RPMI7951 (cell line): ENCODE measurements at places on chromosomes 1 and 21. TPM values are rescaled to one million over a fixed set of nuclear protein-coding genes. Genes with fewer than 3 reads are reported as not detected.

Gene S100A1
- total RNA-seq = 4.7 and 5.1 TPM in 2 replicates

- no peak for DNase-seq
Measured at GRCh38 chr1:225578251-225578977, 74.5 kb downstream of the ENAH start.

- DNase-seq = no peak
Measured at GRCh38 chr21:23574932-23575331, 2032.3 kb downstream of the MRPL39 start.

DNA sequence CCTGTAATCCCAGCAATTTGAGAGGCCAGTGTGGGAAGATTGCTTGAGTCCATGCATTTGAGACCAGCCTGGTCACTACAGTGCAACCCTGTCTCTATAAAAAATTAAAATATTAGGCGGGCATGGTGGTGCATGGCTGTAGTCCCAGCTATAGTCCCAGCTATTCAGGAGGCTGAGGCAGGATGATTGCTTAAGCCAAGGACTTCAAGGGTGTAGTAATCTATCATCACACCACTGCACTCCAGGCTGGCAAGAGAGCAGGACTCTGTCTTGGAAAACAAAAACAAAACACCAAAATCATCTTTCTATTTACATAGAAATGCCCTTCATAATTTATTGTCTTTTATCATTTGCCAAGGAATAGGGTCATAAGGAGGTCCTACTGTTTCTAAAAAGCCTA, 1274.1 kb upstream of the NCAM2 start:
- no peak for DNase-seq

GRCh38 chr1:218447010-218447689, 102.0 kb downstream of the TGFB2 start:
- DNase-seq = no peak

DNA sequence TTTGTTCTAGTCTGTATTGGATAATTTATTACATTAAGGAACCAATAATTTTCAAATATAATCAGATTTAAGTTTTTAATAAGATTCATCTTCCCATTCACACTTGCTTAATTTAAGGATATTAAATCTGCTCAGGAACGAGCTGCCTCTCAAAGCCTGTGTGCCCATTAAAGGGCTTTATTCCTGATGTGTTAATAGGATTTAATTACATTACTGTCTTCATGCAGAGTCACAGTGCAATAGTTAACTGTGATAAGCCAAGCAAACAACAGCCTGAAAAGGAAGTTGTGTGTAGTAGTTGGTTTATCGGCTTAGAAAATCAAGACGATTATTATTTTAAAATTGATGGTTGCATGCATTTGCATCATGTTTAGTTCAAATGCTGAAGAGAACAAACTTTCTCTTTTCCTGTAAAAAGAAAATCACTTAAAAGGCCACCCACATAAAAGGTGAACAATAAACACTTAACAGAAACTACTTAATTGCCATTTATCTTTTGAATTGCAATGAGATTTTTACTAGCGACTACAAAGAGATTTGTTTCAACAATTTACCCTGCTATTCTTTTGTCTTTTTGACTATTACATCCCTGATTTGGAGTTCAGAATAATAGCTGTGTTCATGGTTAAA, 174.6 kb downstream of the RWDD3 start:
- no peak for DNase-seq

Gene PKP1
- under 0.01 TPM in 1 of 2 replicates, not detected in the other for total RNA-seq

Gene EFCAB7
- total RNA-seq = 13.4 and 16.1 TPM in 2 replicates

DNA sequence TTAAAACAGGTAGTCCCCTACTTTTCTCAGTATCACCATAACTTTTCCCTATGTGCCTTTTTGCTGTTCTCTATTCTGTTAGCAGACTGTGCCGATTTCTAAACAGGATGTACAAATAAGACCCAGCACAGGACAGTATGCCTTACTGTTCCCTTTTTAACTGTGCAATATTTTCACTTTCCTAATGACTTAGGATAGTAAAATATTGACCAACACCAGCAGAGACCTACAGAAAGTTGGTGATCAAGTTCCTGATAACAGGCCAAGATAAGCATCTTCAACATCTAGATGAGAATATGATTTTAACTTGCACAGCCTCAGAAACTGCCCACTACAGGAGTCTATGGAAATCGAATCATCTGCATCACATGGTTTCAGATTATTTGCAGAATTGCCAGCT, 42.0 kb downstream of the ADSS2 start:
- DNase-seq = no peak

GRCh38 chr1:42335809-42336518, 929 bp upstream of the FOXJ3 start:
- DNase-seq = peak; percentile 36

- no peak for DNase-seq
Measured at GRCh38 chr21:45552696-45553391, 10.6 kb upstream of the SLC19A1 start.

- no peak for DNase-seq
Measured at GRCh38 chr1:5660141-5660935, 331.9 kb downstream of the NPHP4 start.

DNA sequence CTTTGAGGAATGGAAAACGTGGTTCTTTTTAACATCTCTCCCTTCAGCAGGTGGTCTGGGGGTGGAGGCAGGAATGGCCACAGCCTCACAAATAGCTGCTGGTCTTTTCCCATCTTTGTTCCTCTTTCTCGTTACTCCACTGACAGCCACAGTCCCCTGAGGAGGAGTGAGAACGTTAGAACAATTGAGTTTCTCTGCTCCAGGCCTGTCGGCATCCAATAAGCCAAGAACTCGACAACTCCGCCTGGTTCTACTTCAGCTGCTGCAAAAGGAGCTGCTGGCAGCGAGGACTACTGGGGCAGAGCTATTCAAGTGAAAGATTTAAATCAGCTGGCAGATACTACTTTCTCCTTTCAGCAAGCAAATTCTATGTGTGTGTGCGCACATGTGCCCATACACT, 169.5 kb upstream of the GALNT2 start:
- no peak for DNase-seq

- no peak for DNase-seq
Measured at GRCh38 chr1:118688891-118689290, 299.3 kb downstream of the TBX15 start.

- peak; percentile 66 for DNase-seq
Measured at GRCh38 chr21:27802816-27803475, 836.1 kb upstream of the ADAMTS5 start.

DNA sequence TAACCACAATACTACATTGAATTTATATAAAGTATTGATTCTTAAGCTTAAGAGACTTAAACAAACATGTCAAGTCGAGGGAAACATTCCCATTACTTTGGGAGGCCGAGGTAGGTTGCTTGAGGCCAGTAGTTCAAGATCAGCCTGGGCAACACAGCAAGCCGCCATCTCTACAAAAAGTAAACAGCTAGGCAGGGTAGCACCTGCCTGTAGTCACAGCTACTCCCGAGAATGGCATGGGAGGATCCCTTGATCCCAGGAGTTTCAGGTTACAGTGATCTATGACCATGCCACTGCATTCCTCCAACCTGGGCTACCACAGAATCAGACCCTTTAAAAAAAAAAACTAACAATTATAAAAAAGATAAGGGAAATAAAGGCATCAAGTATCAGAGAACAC, 50.4 kb downstream of the EIF4G3 start:
- DNase-seq = no peak

DNA sequence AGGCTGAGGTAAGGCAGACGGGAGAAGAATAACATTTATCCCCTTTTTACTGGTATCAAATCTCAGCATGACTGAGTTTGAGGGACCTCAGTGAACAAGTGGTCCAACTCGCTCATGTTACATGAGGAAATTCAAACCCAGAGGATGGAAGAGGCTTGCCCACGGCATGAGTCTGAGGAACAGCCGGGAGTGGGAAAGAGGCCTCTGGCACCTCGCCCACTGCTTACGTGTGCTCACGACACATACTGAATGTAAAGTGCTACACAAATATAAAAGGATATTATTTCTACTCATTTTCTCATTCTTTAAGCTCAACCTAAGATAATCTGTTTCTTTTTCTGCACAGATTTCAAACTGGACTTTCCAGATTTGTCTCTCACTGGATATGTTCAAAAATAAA, 14.7 kb downstream of the BEND5 start:
- DNase-seq = peak; percentile 9

DNA sequence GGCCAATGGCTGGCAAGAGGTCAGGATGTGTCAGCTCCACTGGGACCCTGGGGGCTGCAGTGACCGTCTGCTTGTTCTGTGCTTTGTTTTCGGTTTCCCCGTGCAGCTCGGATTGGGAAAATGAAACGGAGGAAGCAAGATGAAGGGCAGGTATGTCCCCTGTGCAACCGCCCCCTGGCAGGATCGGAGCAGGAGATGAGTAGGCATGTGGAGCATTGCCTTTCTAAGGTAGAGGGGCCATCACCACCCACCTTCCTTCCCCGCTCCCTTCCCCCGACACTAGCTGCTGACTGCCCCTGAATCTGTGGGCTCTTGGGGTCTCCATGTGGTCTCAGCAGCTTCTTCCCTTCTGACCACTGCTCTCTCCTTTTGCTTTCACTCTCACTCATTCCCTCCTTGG, 38.8 kb downstream of the TMEM53 start:
- DNase-seq = no peak

DNA sequence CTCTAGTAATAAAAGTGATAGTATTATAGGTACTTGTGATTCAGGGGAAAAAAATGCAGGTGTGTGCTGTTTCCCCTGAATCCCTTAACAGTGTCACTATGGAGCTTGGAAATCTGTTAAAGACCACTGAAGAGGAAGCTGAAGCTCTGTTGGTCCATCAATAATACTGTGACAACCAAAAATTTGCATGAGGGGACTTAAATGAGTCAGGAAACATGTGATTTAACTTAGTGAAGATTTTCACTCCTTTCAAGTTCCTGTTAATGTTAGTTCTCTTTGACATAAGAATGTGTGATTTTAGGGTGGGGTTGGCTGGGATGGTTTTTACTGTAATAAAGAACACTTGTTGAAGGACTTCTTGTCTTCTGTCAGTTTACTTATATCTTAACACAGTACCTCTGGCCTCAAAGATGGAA, 32.0 kb downstream of the VANGL2 start:
- no peak for DNase-seq

GRCh38 chr1:117271959-117272358, 61.2 kb upstream of the VTCN1 start:
- no peak for DNase-seq

Gene AJAP1
- 2.2 TPM in 2 replicates for total RNA-seq

DNA sequence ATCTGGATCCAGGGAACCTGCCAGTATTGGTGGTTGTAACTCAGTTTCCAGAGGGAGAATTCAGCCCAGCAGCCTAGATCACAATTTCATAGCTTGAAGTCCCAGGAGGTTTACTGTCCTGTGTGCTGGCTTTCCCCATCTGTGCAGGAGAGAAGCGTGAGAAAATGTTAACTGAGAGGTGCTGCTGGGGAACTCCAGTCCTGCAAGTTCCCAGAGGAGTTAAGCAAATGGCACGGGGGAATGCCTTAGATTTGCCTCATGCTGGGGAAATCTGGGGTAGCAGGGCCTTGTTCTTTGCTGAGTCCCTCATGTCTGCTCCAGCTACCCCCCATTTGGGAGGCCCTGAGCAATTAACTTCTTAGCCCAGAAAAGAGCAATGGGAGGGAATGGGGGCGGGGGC, 25.1 kb upstream of the SLAMF6 start:
- DNase-seq = no peak

DNA sequence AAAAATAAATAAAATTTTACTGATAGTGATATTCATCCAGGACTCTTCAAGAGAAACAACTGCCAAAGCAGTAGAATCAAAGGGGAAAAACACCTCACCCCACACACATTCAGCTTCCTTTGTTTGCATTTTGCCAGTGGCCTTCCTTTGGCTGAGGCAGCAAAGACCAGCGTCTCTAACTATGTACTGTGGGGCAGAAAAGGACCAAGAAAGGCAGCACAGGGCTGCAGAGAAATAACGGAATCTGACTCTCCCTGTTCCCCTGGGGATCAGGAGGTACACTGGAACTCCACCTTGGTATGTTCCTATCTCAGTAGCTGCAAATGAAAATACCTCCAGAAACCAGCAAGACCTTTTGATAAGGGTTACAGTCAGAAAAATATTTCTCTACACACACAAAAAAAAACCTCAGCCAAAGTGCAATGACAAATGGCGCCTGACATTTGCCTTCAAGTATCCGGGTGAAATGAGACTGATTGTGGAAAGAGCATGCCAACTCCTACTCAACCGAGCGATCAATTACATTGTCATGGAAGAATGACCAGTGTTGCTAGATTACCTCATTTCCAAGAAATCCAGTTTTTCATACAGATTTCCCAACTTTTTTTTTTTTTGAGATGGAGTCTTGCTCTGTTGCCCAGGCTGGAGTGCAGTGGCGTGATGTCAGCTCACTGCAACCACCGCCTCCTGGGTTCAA, 50.9 kb downstream of the TARBP1 start:
- DNase-seq = no peak

Gene KIF14
- 25.4 and 28.0 TPM in 2 replicates for total RNA-seq

Gene WNT4
- not detected in 2 replicates for total RNA-seq

DNA sequence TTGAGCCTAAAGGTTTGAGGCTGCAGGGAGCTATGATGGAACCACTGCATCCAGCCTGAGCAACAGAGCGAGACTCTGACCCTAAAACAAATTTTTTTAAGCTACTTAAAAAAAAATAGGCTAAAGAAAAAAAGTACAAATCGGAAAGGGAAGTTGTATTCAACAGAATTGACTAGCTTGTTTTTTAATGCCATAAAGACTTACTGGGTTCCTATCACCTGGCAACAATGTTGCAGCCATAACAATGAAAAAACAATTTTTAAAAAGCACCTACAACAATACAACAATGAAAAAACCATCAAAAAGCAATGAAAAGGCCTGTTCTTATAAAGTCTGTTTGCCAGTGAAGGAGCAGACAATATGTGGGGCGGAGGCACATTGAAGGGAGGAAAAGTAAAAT, 20.1 kb upstream of the PIGK start:
- no peak for DNase-seq

DNA sequence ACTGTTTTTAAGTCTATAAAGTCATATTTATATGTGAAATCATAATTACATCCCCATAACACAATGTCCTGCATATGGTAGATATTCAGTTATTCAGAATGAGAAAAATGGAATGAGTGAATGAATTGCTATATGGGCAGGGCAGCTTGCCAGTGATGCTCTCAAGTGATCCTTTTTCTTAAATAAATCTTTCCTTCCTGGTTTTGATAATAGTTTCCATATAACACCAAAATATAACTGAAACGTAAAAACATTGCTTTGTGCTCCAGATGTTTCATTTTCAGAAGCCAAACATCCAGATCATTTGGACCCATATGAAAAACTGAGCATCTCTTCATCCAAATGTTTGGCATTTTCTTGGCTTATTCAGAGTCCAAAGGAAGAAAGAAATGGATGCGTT, 30.2 kb upstream of the RGS8 start:
- DNase-seq = no peak
